DMS53 (cell line): ENCODE measurements at places on chromosomes 5 and 9.

GRCh38 chr9:123718188-123718587 lies 211.7 kb downstream of the DENND1A start:
- no peak for DNase-seq

DNA sequence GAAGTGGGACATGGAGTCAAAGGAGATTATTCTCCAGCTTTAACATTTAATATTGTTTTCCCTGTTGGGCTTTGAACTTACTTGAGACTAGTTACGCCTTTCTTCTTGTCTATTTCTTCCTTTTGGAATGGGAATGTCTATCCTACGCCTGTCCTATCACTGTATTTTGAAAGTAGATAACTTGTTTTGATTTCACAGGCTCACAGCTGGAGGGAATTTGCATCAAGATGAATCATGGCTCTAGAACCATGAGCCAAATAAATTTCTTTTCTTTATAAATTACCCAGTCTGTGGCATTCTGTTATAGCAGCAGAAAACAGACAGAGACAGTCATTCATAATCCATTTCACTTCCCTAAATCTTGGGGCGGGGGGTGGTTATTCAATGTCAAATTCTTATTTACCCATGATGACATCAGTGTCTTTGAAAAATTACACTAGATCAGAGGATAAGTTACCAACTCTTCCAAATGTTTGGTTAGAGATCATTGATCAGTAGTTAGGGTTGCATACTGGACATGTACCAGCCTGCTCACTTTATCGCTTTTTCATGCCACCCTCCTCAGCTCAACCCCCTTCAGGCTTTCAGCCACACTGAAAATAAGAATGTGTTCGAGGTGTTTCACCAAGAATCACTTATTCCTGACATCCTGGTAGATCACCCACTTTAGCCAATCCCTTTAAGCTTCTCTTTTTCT lies 419.6 kb upstream of the PIK3R1 start:
- DNase-seq: no peak

DNA sequence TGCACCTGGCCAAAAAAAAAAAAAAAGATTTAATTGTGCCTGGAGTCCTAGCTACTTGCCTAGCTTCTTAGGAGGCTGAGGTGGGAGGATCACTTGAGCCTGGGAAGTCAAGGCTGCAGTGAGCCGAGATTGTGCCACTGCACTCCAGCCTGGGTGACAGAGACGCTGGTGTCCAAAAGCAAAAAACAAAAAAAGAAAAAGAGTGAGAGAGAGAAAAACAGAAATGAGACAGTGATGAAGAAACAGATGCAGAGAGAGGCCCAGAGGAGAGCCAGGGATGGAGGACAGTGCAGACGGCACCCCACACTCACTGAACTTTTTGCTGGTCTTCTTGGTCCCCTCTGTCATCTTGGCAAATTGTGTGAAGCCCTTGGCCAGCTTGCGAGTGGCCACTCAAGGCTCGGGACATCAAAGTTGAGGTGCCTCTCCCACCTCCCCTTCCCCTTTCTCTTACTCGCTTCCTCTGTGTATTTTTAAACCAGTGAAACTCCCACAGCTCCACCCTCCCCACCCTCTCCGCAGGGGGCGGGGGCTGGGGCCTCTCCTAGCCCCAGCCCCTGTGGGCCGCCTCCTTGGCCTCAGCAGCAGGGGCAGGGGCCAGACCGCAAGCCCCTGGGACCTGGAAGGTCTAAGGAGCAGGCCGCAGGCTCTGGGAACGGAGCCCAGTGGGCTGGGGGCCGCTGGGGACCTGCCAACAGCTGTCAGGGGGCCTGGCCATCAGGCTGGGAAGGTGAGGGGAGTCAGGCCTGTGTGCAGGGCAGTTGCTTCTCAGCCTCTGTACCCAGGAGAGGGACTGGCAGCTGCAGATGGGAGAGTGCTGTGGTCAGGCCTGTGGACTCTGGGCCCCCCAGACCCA lies at the start of gene SH2D3C:
Gene SH2D3C, minus strand, starts transcription at position 387 of the 856 bp plus-strand sequence. Its CDS starts 39 bp downstream, at position 348.
- DNase-seq: no peak

- peak; percentile 13 for DNase-seq
These were observed 39.4 kb downstream of the MRPS27 start for GRCh38 chr5:72280581-72281069.

GRCh38 chr9:70392189-70392588 lies 22.3 kb downstream of the KLF9 start:
- DNase-seq: peak; percentile 37

GRCh38 chr9:109535365-109535764 lies 37.3 kb upstream of the PTPN3 start:
- DNase-seq: no peak

DNA sequence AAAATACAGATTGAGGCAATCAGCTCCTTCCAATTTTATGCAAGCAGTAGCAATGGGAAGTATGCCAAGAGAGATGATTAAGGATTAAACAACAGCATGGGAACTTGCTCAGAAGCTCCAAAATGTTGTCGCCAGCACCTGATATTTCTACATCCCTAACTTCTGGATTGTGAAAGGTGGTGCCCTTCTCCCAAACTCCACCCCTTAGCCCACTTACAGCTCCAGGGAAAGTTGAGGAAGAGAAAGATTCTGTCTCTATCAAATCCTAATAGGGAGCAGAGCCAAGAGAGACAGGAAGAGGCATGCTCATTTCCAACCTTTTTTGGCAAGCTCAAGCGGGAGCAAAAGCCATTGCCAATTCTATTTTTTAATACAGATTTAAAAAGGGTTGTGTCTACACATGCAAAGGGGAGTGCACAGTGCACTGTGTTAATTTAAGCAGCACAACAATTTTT lies 92.4 kb upstream of the NR3C1 start:
- DNase-seq: no peak

GRCh38 chr9:77750284-77750683 lies 102.2 kb upstream of the GNA14 start:
- DNase-seq: no peak

- peak; percentile 84 for DNase-seq
These were observed 4.0 kb upstream of the TMEM250 start for GRCh38 chr9:136122425-136123383.

DNA sequence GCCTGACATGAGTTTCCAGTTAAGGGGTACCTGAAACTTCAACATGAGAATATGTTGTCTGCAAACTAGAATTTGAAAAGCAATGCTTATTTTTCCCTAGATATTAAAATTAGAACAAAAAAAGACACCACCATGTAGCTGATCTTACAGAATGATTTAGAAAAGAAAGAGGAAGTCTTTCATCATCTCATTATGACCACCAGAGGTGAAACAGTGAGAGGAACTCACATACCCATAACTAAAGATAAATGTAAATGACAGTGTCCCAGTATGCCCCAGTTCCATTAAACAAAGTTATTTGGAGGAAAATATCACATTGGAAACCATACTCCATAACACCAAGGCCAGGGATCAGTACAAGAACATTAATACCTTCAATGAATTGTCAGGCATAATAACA lies 6.9 kb downstream of the TAF7 start:
- DNase-seq: no peak

DNA sequence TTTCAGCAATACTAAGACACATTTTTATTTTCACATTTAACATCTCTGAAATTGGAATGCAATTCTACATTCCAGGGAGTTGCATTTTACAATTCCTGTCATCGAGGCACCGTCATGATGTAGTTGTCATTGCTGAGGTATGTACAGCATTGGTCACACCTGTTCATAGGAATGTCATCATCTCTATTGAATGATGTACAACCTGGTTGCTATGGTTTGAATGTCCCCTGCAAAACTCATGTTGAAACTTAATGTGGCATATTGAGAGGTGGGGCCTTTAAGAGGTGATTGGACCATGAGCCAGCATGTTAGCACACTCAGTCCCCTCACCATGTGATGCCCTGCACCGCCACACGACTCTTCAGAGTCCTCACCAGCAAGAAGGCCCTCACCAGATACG lies 103.1 kb downstream of the CEMIP2 start:
- no peak for DNase-seq

DNA sequence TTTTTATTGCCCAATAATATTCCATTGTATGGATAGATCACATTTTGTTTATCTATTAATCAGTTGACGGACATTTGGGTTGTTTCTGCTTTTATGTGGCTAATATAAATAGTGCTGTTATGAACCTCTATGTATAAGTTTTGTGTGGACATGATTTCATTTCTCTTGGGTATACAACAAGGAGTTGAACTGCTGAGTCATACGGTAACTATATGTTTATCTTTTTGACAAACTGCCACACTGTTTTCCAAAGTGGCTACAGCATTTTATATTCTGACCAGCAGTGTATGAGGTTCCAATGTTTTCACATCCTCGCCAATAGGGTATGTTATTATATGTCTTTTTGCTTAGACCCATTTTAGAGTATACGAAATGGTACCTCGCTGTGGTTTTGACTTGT lies 264.3 kb downstream of the RFX3 start:
- peak; percentile 0 for DNase-seq

- peak; percentile 36 for DNase-seq
These were observed 22.2 kb downstream of the ITGA1 start for GRCh38 chr5:52809884-52810283.

DNA sequence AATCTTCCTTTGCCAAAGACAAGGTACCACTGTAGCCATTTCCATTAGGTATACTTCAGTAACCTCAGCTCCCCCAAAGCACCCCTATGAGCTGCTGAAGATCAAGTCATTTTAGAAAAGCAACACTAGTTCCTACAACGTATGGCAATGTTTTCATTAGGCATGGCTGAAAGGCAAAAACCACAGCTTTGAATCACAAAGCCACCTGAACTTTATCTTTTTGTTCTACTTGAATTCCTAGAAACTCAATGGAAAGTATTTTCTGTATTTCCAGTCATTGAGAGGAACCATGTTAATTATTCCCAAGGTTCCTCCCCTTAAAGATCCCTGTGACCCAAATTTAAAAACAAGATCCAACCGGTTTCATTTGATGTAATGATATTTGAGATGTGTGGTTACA lies 152.1 kb downstream of the EFNA5 start:
- DNase-seq: no peak

- DNase-seq: no peak
These were observed 17.3 kb downstream of the LEAP2 start for GRCh38 chr5:132890817-132891216.

DNA sequence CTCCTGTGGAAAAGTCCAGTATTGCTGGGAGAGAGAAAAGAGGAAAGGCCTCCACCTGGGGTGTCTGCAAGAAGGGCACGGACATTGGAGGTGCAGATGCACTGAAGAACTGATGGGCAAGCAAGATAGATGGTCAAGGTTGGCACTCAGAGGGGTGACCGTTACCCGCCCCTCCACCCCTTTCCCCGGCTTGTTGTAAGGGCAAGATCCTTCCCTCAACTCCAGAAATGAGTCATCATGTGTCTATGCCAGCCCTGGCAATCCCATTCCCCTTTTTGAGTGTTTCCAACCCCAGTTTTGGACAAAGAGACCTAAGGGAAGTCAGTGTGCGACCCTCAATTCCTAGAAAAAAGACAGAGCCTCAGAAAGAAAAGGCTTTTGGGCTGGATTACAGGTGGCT lies 34.9 kb upstream of the ATP6V1G1 start:
- no peak for DNase-seq

DNA sequence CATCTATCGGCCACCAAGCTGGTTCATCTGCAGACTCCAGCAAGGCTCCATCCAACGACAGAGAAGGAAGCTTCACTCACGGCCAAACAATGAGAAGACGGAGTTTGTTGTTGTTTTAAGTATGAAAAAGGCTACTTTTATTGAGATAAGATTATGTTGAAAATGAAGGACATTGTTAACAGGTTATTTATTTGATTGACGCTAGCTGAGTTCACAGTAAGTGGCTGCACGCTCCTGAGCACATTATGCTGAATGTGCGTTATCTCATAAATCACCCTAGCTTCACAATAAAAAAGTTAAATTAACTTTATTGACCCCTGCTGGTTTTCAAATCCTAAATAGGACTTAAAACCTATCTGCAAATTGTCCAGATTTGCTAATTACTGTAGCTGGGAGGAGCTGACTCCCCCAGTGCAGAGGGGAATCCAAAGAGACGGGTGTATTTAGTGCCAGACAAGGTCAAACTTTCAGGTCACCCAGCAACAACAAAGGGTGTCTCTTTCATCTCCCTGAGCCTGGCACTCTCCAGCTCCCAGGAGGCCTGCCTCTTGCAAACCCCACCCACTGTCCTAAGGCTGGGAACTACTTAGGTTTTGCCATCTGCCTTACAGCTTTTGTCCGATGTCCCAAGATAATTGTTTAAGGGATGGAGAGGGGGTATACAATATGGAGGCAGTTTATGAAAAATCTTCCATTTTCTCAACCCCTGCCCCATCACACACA lies 129.2 kb downstream of the ZDHHC21 start:
- DNase-seq: no peak

DNA sequence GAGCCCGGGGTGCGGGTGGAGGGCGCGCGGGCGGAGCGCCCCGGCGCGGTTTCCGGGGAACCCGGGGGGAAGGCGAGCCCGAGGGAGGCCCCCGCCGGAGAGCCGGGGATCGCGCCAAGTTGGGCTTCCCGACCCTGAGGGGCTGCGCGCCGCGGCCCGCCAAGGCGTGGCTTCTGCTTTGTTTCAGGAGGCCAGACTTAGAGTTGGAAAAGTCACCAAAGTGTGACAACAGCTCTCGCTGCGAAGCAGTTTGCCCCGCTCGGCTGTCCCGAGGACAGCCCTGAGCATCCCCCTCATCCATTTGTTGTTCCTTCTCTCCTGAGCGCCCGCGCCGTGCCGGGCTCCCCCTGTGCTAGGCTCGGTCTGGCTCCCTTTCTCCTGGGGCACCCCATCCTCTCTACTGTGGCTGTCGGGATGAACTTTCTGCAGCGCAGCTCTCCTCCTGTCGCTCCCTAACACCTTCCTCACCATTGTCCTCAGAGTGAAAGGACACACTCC lies 410 bp downstream of the GLIPR2 start:
- no peak for DNase-seq

- DNase-seq: peak; percentile 80
These were observed 75.5 kb downstream of the UNC13B start for GRCh38 chr9:35237311-35237710.

GRCh38 chr9:99876190-99876589 lies 30.3 kb upstream of the STX17 start:
- no peak for DNase-seq

DNA sequence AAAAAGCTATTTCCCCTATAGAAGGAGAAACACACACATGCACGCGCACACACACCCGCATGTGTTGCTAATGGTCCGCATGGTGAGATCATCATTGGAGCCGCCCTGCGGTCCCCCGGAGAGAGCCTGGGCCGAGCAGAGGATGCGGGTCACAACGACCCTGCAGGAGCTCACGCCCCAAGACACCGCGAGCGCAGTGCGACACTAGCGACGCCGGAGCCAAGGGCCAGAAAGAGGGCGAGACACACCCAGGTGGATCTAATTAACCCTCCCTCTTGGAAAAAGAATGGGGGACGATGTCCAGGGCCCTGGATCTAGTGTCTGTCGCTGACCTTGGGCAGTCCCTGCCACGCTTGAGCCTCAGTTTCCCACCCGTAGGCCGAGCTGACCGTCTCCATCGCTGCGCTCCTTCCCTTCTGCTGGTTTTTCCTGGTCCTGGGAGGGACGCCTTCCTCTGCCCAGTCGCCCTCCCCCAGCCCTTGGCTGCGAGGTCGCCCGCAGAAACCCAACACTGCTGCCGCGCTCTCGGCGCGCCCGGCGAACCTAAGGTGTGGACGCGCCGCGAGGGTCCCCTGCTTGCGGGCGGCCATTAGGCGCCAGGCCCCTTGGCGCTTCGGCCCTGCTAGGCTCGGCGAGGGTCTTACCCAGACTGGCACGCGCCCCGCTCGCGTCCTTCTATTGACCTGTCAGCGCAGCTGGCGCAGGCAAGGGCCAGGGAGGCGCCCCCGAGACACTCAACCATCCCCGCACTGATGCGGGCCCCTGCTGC lies 47.5 kb upstream of the RNF20 start:
- DNase-seq: peak; percentile 67
